Peyer's patch (tissue), 4 donors: ENCODE measurements at places on chromosomes 6 and 20.

GRCh38 chr6:106770081-106770480, 140.7 kb downstream of the QRSL1 start:
- no peak for DNase-seq

GRCh38 chr20:62685781-62686555, 22.7 kb upstream of the NTSR1 start:
- peak; percentile 66 for DNase-seq

DNA sequence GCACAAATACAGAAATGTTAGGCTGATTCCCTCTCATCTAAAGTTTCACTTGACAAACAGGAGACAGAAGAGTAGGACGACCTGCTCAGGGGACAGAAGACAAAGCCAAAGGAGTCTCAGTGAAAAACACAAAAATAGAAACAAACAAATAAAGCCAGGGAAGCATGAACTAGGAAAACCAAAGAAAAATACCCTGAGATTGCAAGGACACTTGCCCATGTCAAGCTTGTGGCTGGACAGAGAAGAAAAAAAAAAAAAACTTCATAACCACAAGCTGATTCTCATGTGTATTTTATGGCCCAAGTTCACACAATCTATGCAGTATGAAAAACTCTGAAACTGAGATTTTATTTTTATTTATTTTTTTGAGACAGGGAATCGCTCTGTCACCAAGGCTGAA, 85.6 kb upstream of the BEND6 start:
- no peak for DNase-seq

- no peak for DNase-seq
Observed at GRCh38 chr6:8069151-8069550, 5.0 kb upstream of the BLOC1S5 start.

- DNase-seq, result no peak
Observed at GRCh38 chr6:17086469-17086868, 15.4 kb upstream of the STMND1 start.

DNA sequence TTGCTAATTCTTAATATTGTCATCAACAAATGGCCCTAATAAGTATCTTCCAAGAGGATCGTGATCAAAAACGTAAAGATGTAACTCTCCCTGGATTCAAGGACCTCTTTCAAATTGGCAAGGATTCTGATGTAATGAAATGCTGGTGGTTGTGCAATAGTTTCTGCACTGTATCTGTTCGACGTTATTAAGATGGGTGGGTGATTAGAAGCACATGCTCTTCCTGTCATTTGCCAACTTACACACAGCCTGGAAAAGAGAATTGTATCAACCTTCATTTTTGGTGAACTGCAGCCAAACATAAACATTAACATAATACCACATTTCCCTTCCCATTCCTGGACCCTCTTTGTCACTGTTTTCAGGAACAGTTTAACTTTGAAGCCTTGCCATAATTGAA, 9.8 kb downstream of the FOXQ1 start:
- DNase-seq, result no peak

- DNase-seq, result no peak
Observed at GRCh38 chr6:135842618-135843392, 8.7 kb upstream of the PDE7B start.

DNA sequence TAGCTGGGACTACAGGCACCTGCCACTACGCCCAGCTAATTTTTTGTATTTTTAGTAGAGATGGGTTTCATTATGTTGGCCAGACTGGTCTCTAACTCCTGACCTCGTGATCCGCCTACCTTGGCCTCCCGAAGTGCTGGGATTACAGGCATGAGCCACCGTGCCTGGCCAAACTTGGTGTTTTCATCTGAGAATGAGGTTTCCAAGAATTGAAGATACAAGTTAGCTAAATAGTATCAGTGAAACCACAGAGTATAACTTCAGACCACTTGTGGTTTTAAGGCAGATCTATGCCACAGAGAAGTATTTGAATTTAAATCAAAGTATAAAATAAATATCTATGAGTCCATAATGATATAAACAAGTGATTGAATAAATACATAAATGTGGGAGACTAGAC, 70.1 kb downstream of the SLC16A10 start:
- no peak for DNase-seq

DNA sequence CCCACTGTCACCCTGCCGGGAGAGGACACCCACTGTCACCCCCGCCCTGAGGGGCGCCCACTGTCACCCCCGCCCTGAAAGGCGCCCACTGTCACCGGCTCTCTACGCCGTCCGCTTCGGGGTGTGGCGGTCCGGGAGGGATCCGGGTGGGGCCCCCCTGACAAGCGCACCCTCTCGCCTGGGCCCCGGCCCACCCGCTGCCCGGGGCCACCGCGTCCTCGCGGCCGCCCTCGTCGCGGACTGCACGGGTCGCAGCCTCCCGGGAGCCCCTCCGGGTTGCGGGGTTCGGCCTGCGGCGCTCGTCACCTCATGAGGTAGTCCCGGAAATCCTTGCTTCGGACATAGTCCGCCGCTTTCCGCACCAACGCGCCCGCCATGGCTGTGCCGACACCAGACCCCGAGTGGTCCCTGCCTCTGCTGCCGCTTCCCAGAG, 224 bp downstream of the MPC1 start:
- no peak for DNase-seq

GRCh38 chr6:126145351-126145750, 159.0 kb downstream of the TRMT11 start:
- no peak for DNase-seq

DNA sequence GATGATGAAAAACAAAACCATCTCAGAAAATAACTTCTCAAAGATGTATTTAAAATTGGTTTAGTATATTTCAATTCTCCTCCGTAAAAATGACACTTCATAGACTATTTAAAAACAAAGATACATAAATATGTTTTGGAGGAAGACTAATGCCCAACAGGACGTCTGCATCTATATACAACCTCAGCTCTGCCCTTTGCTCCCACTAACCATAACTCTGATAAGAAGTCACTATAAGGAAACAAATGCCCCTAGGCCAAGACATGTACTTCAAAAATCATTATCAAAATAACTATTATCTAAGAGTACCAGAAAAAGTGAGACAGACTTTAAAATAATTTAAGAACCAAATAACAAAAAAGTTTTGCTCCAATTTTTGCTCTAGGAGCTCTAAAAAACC, 23.4 kb downstream of the PLAGL1 start:
- no peak for DNase-seq

DNA sequence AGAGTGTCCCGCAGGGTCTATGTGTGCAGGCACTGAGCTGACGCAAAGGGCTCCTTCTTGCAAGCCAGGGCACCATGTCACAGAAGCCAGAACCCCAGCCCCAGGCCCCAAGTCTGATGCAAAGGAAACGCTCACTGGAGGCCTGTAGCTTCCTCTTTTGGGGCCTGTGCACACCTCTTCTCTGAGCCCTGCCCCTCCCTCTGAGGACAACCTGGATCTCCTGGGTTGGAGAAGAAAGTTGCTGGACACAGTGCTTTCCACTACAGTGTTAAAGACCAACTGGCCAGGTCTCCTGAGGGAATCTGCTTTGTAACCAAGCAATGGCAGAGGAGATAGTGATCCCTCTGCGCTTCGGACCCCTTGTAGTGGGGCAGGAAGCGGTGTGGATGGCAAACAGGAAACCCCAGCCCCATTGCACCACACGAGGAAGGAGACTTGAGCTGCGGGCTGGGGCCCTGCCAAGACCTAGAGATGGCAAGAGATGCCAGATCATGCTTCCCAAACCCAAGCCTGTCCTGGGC, 90.0 kb downstream of the PRND start:
- peak; percentile 87 for DNase-seq

GRCh38 chr6:121932076-121932991, 467.1 kb upstream of the HSF2 start:
- DNase-seq, result no peak

- no peak for DNase-seq
Observed at GRCh38 chr6:56173228-56173627, 74.2 kb downstream of the COL21A1 start.

GRCh38 chr6:32815996-32816395, 806 bp downstream of the HLA-DOB start:
- DNase-seq, result no peak

- DNase-seq, result no peak
Observed at GRCh38 chr20:62522748-62523396, 47.1 kb upstream of the GATA5 start.

DNA sequence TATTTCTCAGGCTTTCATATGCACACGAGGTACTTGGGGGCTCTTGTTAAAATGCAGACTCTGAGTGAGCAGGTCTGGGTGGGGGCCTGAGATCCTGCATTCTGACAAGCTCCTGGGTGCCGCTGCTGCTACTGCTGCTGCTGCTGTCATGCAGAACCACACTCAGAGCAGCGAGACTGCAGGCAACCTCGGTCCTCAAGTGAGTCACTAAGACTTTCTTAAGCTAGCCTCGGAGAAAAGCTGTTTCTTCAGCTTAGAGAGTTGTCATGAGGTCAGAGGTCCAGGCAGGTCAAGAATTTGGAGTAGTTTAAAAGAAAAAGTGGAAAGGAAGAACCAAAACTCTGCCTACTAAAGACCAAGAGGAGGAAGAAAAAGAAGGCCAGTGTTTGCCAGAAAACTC, 92.9 kb downstream of the SPTLC3 start:
- no peak for DNase-seq

DNA sequence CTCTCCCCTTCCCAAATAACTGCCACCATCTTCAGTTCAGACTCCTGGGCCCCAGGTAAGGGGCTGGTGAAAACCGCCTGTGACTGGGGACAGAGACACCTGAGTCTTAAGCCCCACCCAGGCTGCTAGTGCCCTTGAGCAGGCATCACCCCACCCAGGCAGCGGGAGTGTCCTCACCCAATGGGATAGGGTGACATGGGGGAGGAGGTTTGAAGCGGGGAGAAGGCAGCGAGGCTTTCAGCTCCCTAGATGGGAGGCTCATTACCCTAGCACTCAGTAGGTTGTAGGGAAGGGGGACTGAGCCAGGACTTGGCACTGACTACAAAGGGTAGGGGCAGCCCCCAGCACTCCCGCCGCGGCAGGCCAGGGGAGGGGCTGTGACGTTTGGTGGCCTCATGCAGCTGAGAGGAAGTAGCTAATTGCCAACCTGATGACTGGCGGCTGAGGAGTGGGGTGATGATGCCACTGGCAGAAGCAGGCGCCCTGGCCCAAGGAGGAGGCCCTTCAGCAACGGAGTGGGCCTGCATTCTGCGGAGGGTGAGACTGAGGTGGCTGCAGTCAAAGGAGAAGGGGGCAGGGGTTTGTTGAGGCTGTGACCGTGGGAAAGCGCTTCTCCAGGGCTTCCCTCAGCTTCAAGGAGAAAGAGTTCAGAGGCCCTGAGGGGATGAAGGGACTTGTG, 126.9 kb downstream of the MRPL14 start:
- DNase-seq, result peak; percentile 65
